ENCODE measurements at places on chromosomes 2 and 18. TPM values are rescaled to one million over a fixed set of nuclear protein-coding genes. Genes with fewer than 3 reads are reported as not detected.
A peak's percentile ranks its signal among the peaks of the same experiment; 100 is the strongest.

The DSG1 gene
- polyA plus RNA-seq: 0.16 TPM

GRCh38 chr2:29227935-29228675 is 112.9 kb downstream of the CLIP4 start:
- no peak for DNase-seq

The RPIA gene
- 43.3 TPM for polyA plus RNA-seq

- DNase-seq: no peak
These were observed 117.4 kb downstream of the CDCA7 start for GRCh38 chr2:173472112-173472511.

GRCh38 chr2:216774620-216775019 is 79.3 kb upstream of the IGFBP5 start:
- DNase-seq: peak; percentile 59

The ARHGAP15 gene
- polyA plus RNA-seq: 7.9 TPM

The KCNJ3 gene
- not detected for polyA plus RNA-seq

The LONRF2 gene
- 3.0 TPM for polyA plus RNA-seq

DNA sequence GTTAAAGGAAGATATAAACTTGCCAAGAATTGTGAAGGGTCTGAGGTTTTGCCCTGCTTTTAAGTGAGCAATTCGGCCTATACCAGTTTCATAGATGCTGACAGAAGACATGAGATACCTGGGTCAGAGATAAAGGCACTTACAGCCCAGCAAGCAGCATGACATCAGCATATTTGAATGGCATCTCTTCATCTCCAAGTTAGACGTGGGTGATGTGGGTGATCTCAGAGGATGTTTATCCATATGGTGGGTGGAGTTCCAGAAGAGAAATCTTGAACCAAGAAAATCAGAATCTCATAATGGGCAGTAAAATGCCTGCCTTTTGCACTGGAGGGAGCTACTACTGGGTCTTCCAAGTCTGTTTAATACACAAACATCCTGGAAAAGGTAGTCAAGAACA is 44.7 kb downstream of the GYPC start:
- no peak for DNase-seq

The RAX gene
- polyA plus RNA-seq: not detected

DNA sequence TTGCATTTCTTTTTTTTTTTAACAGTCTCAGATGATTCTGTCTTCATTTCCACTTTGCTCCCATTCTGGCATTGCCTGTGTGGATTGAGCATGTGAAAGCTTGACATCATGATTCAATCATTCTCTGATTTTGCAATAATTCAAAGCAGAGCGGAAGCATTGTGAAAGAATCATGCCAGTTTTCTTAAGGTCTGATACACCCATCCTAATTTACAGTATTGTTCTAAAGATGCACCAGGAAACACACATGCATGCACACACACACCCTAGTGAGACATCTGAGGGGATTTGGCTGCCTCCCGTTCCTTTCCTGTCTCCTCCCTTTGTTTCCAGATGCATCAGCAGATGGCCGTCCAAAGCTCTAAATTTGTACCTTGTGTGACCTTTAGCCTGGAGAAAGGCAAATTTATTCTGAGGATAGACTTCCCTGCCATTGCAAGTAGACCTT is 97.3 kb downstream of the FMNL2 start:
- DNase-seq: no peak

The SPR gene
- polyA plus RNA-seq: 28.5 TPM

DNA sequence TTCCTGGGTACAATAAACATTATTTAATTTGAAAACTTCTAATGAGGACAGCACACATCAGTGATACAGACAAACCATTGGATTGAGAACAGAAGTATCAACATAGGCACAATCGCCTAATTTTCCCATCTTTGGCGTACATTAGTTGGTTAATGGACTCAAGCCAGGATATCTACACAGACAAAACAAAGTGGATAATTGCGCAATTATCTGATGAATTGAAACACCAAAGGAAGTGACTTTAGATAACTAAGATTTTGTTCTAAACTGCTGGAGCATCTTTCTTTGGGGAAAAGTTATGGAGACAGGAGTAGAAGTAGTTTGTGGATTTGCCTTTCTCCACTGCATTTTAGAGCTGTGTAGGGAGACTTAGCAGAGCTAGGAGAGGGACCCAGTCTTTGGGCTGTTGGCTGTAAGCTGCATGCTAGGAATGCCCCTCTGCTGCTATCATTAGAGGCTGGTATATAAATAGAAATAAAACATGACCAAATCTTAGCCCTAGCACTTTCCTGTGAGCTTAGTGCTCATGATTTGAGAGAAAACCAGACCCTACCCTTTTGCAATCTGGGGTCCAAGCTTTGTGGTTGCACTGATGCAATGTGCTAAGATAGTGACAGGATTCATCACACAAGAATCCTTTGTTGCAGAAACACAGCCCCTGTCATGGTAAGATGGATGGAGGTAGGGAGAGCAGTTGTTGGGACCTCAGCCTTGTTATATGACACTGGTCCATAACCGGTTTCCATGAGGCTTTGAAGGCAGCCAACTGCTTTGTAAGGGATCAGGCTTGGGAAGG is 264.5 kb upstream of the PIK3C3 start:
- no peak for DNase-seq

GRCh38 chr18:36329684-36330434 is 32.3 kb downstream of the FHOD3 start:
- DNase-seq: no peak

- DNase-seq: no peak
These were observed 57.8 kb downstream of the AFTPH start for GRCh38 chr2:64581777-64582539.

GRCh38 chr2:238573916-238574315 is 147.2 kb downstream of the ASB1 start:
- no peak for DNase-seq

GRCh38 chr2:43174368-43174916 is 52.0 kb downstream of the ZFP36L2 start:
- no peak for DNase-seq

GRCh38 chr2:176763130-176763529 is 449.5 kb upstream of the HNRNPA3 start:
- no peak for DNase-seq

- DNase-seq: no peak
These were observed 24.1 kb upstream of the NABP1 start for GRCh38 chr2:191653667-191654391.

- no peak for DNase-seq
These were observed 101.6 kb upstream of the THOC1 start for GRCh38 chr18:369224-370015.

DNA sequence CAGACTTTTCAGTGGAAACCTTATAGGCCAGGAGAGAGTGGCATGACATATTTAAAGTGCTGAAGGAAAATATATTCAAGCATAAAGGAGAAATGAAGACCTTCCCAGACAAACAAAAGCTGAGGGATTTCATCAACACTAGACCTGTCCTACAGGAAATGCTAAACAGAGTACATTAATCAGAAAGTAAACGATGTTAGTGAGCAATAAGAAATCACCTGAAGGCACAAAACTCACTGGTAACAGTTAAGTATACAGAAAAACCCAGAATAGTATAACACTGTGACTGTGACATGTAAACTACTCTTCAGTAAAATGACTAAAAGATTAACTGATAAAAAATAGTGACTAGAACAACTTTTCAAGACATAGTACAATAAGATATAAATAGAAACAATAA is 87.4 kb downstream of the ATP8B1 start:
- DNase-seq: no peak

GRCh38 chr2:225763711-225764110 is 364.2 kb downstream of the NYAP2 start:
- DNase-seq: no peak

- DNase-seq: no peak
These were observed 166.8 kb downstream of the BCL2 start for GRCh38 chr18:63152791-63153190.

DNA sequence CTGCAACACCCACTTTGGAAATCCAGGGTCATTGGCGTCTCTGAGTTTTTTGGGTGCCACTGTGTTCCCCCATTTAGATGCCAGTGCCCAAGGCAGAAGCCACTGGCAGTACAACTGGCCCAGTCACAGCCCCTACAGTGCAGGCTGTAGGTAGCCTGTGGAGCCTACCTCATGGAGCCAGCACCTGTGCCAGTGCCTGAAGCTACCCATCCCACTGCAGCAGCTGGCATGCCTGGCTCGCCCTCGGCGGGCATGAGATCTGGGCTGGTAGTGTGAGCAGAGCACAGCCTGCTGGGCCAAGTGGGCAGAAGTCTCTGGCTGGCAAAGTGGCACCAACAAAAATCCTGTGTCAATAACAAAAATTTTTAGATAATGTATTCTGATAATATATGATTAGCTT is 1111.4 kb upstream of the NXPH2 start:
- no peak for DNase-seq

DNA sequence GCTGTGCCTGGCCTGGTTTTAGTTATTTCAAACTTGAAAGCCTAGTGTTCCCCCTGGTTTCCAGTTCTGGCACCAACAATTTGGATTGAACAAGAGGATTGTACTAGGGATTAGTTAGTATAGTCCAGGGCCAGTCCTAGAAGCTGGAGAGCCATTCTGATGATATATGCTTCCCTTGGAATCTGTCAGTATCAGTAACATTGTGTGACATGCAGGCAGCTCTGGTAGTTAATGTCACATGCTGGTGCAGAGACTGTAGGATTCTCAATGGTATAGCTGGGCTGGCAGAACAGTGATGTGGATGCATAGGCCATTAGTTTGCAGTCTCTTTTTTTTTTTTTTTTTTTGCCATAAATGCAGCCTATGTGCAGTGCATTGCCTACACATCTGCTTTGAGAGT is 3.6 kb downstream of the MGAT5 start:
- no peak for DNase-seq

The SCN9A gene
- 4.7 TPM for polyA plus RNA-seq

The PJVK gene
- polyA plus RNA-seq: 2.1 TPM

- no peak for DNase-seq
These were observed 1.0 kb downstream of the FAM178B start for GRCh38 chr2:96985181-96985945.

The RRM2 gene
- polyA plus RNA-seq: 161 TPM

The C2orf81 gene
- polyA plus RNA-seq: not detected

DNA sequence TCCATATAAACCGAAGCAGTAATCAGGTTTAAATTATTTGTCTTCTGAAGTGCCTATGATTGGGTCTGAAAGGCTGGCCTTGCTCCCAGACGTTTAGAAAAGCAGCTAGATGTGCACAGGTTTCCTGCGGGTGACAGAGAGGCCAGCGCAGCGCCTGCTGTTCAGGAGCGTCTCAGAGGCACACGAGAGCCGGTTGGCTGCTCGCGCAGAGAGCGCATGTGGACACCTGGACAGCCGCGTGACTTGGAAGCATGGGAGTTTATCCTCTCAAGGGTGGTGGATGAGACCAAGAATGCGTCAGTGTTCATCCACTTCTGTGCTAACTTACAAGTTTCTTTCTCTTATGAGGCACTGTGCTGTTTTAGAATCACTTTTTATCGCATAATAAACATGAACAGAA is 303.7 kb downstream of the PTGR3 start:
- DNase-seq: no peak

GRCh38 chr2:107548216-107548615 is 278.5 kb upstream of the RGPD4 start:
- no peak for DNase-seq

- no peak for DNase-seq
These were observed 208.1 kb downstream of the ASB1 start for GRCh38 chr2:238634701-238635357.

DNA sequence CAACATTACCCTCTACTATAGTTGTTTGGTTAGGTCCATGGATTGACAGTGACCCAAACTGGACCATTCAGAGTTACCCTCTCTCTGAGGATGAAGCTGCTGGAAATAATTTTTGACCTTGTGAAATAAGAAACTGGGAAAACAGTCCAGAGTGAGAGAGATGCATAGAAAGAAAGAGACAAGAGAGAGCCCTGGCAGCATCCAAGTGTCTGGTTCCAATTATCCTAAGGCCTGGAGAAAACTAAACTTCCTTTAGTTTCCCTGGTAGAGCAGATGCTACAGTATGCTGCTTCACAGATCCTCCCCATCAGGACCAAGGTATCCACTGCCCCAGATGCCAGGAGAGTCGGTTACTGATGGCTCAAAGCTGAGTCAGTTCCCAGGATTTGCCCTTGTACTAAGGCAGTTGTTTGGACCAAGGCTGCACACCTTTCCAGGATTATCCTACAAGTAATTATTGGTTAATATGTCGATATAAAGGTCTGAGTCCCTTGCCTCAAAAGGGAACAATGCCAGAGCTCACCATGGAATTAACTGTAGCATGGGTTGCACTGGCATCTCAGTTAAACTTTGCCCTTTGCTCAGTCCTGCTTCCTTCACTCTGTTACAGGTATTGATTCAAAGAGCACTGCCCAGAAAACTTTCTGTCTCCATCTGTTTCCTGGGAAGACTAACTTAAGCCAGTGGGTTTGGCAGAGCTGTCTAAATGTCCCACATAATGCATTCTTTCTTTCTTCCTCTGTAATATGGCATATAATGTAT is 14.6 kb upstream of the CHN1 start:
- no peak for DNase-seq

GRCh38 chr2:611519-611918 is 65.7 kb downstream of the TMEM18 start:
- DNase-seq: no peak

DNA sequence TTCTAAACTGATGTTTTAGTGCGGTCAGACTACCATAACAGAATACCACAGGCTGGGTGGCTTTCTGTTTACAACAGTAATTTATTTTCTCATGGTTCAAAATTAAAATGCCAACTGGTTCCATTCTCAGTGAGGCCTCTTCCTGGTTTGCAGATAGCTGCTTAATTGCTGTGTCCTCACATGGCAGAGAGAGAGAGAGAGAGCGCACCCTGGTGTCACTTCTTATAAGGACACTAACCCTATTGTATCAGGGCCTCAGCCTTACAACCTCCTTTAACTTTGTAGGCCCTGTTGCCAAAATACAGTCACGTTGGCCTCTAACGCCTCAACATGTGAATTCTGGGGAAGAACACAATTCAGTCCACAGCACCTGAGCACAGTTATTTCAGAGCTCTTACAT is 37.5 kb upstream of the ZNF385B start:
- peak; percentile 74 for DNase-seq

GRCh38 chr18:37249171-37249886 is 316.3 kb downstream of the CELF4 start:
- DNase-seq: no peak

DNA sequence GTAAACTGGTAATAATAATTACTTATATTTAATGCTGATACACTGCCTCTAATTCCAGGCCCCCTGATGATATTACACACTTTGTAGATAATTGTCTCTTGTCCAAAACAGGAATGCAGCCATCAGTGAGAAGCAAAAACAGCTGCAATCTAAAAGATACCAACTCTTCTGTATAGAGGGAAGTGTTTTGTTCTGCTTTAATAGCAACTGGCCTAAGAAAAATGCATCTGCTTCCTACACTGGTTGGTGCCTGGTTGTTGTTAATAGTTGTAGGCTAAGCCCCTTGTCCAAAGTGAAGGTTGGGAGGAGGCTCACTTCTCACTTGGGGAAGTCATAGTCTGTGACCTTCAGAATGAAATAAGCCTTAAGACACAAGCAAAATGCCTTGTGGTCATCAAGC is 332.0 kb downstream of the ZNF521 start:
- DNase-seq: no peak

- no peak for DNase-seq
These were observed at the start of gene LGALSL for GRCh38 chr2:64453770-64454385. Gene LGALSL (plus strand): TSS chr2:64454162. CDS start chr2:64454546, 384 bp downstream.

The SOX11 gene
- not detected for polyA plus RNA-seq

GRCh38 chr2:207801259-207801658 is 31.6 kb upstream of the FZD5 start:
- peak; percentile 23 for DNase-seq

Data from K562 (cell line).